Left lobe of liver (tissue), 2 donors: ENCODE measurements at places on chromosomes 13 and 19. TPM values are rescaled to one million over a fixed set of nuclear protein-coding genes. Genes with fewer than 3 reads are reported as not detected.

SLITRK6 gene
- total RNA-seq, result 0.58 TPM

MTMR6 gene
- total RNA-seq, result 4.8 TPM

GJA3 gene
- 0.03 TPM for total RNA-seq

LGALS7B gene
- not detected for total RNA-seq

ELSPBP1 gene
- not detected for total RNA-seq

DBP gene
- total RNA-seq, result 11.4 TPM

ZNF665 gene
- total RNA-seq, result 0.28 TPM

CNN1 gene
- total RNA-seq, result 0.98 TPM
